ENCODE measurements at places on chromosomes 7 and 10. TPM values are rescaled to one million over a fixed set of nuclear protein-coding genes. Genes with fewer than 3 reads are reported as not detected.

- DNase-seq, result no peak
- H3K4me1 ChIP-seq, result no peaks in the 10 kb centered on the region
- H3K27me3 ChIP-seq, result no peaks in the 10 kb centered on the region
- H3K36me3 ChIP-seq, result no peaks in the 10 kb centered on the region
Measured at GRCh38 chr10:64142395-64142794, 621.2 kb downstream of the REEP3 start.

The OR2A12 gene
- not detected for total RNA-seq

GRCh38 chr10:785861-786214, 96.4 kb upstream of the DIP2C start:
- H3K27ac ChIP-seq, result no peak overlapping the region
- no peaks in the 10 kb centered on the region for H3K4me1 ChIP-seq
- no peak overlapping the region for H3K4me3 ChIP-seq
- DNase-seq, result no peak
- H3K27me3 ChIP-seq, result peaks cover 10% of the 10 kb centered on the region
- no peaks in the 10 kb centered on the region for H3K36me3 ChIP-seq

DNA sequence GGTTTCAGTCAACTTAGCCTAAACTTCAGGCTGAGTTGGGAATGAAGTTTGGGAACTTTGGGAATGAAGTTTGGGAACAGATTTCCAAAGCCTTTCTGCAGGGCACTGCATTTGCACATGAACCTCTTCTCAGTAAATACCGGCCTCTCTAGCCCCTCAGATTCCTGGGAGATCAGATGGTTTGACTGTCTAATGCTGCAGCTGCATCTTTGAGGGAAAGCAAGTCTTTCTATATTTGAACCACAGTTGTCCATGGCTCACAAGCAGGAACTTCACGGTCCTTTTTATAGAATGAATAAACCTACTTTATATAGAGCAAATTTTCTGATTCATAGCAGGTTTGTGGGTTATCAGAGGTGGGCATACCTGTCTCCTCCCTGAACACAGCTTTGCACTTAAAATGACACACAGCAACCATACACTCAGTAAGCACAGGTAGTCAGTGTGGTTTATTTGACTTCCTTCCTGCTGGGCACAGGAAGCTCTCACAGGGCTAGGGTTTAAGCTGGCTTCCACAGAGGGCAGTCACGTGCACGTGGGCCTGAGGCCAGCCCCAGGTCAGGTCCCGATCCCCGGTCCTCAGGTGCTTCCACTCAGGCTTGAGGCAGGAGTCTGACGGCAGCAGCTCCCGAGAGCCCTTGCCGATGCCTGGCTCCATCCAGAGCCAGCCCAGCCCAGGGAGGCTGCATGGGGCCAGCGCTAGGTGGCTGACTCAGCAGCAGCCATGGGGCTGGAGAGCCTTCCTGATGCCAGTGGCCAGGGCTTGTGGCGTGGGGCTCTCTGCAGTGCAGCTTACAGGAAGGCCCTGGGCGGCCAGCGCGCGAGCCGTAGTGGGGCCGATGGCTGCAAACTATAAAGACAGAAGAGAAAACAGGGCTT, 12.8 kb upstream of the MMP21 start:
- H3K4me1 ChIP-seq, result peaks cover 27% of the 10 kb centered on the region
- peak overlapping the region; percentile 50 for H3K27ac ChIP-seq
- peak; percentile 22 for DNase-seq
- no peak overlapping the region for H3K4me3 ChIP-seq
- no peaks in the 10 kb centered on the region for H3K27me3 ChIP-seq
- H3K36me3 ChIP-seq, result peaks cover 15% of the 10 kb centered on the region

The PDE1C gene
- total RNA-seq, result not detected

The C10orf143 gene
- 2.5 TPM for total RNA-seq

GRCh38 chr7:92880212-92881090, 44.1 kb upstream of the CDK6 start:
- H3K36me3 ChIP-seq, result peaks cover 21% of the 10 kb centered on the region
- peaks cover 34% of the 10 kb centered on the region for H3K4me1 ChIP-seq
- peaks cover 2% of the 10 kb centered on the region for H3K27me3 ChIP-seq

DNA sequence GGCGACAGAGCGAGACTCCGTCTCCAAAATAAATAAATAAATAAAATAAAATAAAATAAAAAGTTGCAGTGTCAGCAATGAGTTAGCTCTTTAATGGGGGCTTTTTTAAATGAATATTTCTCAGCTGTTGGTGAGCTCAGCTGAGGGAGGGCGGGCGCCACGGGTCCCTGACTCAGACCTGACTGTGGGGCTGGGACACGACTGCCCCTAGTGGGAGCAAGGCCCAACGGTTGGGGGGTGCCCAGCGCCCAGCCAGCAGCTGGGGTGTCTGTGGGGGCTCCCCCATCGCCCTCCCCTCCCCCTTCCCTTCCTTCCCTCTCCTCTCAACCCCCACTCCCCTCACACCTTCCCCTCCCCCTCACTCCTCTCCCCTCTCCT, 46.6 kb downstream of the PWWP2B start:
- H3K27me3 ChIP-seq, result no peaks in the 10 kb centered on the region
- H3K4me1 ChIP-seq, result peaks cover 39% of the 10 kb centered on the region
- peak; percentile 61 for DNase-seq
- H3K36me3 ChIP-seq, result no peaks in the 10 kb centered on the region
- H3K27ac ChIP-seq, result no peak overlapping the region
- no peak overlapping the region for H3K4me3 ChIP-seq

DNA sequence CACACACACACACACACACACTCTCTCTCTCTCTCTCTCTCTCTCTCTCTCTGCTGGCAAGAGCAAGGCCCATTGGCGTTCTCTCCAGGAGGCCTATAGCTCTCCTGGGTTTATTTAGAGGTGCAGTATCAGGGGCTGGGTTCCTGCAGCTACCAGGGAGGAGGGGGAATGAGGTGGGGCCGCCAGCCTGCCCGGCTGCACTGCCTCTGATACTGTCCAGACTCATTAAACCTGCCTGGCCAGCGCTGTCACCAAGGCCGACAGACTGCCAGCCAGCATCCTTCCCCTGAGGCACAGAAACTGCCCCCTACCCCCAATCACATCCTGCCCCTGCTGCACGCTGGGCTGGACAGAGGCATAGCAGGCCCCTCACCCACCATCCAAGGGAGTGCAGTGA, 4.3 kb downstream of the PRRT4 start:
- DNase-seq, result no peak
- H3K27me3 ChIP-seq, result peaks cover 59% of the 10 kb centered on the region
- H3K36me3 ChIP-seq, result no peaks in the 10 kb centered on the region

GRCh38 chr7:47291461-47292081, 290.3 kb downstream of the TNS3 start:
- DNase-seq, result no peak
- H3K27ac ChIP-seq, result no peak overlapping the region
- H3K4me3 ChIP-seq, result no peak overlapping the region
- H3K27me3 ChIP-seq, result no peaks in the 10 kb centered on the region
- H3K36me3 ChIP-seq, result no peaks in the 10 kb centered on the region
- H3K4me1 ChIP-seq, result peaks cover 8% of the 10 kb centered on the region

GRCh38 chr7:125423458-125424155, 494.0 kb upstream of the POT1 start:
- H3K36me3 ChIP-seq, result no peaks in the 10 kb centered on the region
- H3K4me3 ChIP-seq, result no peak overlapping the region
- H3K27ac ChIP-seq, result no peak overlapping the region
- no peaks in the 10 kb centered on the region for H3K27me3 ChIP-seq
- no peak for DNase-seq
- peaks cover 11% of the 10 kb centered on the region for H3K4me1 ChIP-seq

DNA sequence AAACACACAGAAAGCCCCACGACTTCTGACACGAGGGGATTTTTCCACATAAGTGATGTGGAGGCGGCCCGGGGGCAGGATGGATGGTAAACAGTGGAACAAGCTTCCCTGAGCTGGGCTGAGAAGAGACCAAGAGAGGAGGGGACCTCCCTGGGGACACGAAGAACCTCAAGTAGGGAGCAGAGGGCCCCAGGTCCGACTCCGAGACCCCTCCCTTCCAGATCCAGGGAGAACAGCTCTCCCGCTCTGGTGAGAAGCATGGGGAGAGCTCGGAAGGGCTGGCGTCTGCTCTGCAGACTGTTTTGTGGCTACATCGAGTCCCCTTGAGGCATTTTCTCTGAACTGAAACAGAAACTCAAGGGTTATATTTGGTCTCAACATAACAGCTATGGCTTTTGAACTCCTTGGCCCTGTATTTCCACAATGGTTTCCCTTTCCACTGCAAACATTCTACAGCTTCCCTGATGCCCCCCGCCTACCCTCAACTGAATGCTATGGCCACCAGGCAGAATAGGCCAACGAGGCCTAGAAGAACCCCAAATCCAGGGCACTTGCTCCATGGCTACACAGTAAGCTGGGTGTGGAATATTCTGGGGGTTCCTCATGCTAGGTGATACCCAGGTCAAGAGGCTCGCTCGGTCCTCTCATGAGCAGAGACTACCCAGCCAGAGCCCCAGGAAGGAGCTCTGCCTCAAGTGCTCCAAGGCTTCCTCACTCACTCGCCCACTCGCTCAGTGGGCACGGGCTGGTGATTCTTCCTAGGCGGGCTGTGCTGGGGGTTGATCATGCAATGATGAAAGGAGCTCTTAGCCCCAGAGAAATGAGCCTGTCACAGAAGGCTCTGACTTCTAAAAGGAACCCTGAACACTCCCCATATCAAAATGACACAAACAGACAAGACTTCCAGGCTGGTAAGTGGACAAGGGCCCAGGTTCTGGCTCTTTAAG, 47.5 kb downstream of the FAM53B start:
- H3K27ac ChIP-seq, result peak overlapping the region; percentile 96
- peak; percentile 43 for DNase-seq
- H3K36me3 ChIP-seq, result peaks cover 63% of the 10 kb centered on the region
- peak overlapping the region; percentile 67 for H3K4me3 ChIP-seq
- H3K4me1 ChIP-seq, result peaks cover 90% of the 10 kb centered on the region

- H3K27me3 ChIP-seq, result no peaks in the 10 kb centered on the region
- H3K27ac ChIP-seq, result no peak overlapping the region
- peaks cover 12% of the 10 kb centered on the region for H3K36me3 ChIP-seq
- DNase-seq, result no peak
- H3K4me1 ChIP-seq, result no peaks in the 10 kb centered on the region
- no peak overlapping the region for H3K4me3 ChIP-seq
Measured at GRCh38 chr10:35392482-35393228, 56.3 kb downstream of the CCNY start.

The SNX8 gene
- 22.4 TPM for total RNA-seq
